ENCODE measurements at places on chromosomes 11 and 22.

GRCh38 chr22:49255154-49255553, 572.5 kb downstream of the BRD1 start:
- no peak for DNase-seq

DNA sequence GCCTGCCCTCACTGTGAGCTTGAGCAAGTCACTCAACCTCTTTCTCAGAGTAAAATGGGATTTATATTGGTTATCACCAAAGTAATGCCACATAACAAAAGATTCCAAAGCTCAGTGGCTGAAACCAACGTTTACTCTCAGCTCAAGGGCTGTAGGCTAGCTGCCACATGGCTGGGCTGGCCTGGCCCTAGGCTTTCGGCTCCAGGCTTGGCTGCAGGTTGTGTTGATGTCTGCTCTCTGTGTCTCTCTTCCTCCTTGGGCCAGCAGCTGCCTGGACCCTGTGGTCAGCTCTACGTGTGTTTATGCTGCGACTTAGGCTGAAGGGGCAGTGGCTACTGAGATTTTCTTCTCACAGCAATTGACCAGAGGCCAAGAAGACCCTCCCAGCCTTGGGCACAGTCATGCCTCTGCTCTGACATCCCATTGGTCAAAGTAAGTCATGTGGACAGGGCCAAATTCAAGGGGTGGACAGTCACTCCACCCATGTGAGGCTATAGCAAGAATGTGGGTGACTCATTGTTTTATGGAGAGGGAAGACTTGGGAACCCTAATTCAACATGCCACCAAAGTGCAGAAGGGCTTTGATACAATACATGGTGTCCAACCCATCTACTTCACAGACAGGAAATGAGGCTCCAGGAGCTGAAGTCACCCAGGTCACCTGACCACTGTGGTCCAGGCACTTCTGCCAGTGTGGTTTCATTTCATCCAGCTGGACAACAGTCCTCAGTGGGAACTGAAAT, 90.6 kb downstream of the TSPAN18 start:
- DNase-seq, result no peak

DNA sequence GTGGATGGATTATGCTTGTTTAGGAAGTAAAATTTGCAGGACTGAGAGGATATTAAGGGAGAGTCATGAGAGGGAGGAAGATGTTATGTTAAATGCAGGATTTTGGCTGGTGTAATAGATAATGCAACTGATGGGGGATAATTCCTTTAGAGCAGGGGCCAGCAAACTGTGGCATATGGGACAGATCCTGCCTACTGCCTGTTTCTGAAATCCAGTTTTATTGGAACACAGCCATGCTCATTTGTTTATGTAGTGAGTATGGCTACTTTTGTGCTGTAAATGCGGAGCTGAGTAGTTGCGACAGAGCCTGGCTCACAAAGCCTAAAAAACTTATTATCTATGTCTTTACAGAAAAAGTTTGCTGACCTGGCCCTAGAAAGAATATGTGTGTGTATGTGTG, 66.6 kb upstream of the MPPED2 start:
- DNase-seq, result no peak

GRCh38 chr11:30653606-30654005, 67.5 kb upstream of the MPPED2 start:
- peak; percentile 1 for DNase-seq

DNA sequence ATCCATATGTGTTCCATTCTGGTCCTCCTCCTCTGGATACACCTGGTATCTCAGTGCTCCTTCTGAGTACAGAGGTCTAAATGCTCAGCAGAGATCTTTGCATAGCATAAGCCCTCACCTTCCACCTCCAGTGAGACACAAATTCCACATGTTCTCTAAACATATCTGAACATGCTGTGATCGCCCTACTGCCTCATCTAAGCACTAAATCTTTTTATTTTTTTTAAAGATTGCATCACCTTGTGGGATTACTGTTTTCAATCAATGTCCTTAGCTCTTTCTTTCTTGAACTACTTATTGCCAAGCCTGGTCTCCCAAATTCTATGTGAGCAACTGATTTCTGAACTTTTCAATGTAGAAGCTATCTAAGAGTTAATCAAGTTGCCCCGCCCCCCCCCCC, 113.4 kb downstream of the TRPC6 start:
- no peak for DNase-seq

- DNase-seq, result no peak
Observed at GRCh38 chr11:61008971-61009370, 37.5 kb downstream of the CD6 start.

GRCh38 chr11:27357250-27357649, 5.8 kb downstream of the CCDC34 start:
- DNase-seq, result no peak

DNA sequence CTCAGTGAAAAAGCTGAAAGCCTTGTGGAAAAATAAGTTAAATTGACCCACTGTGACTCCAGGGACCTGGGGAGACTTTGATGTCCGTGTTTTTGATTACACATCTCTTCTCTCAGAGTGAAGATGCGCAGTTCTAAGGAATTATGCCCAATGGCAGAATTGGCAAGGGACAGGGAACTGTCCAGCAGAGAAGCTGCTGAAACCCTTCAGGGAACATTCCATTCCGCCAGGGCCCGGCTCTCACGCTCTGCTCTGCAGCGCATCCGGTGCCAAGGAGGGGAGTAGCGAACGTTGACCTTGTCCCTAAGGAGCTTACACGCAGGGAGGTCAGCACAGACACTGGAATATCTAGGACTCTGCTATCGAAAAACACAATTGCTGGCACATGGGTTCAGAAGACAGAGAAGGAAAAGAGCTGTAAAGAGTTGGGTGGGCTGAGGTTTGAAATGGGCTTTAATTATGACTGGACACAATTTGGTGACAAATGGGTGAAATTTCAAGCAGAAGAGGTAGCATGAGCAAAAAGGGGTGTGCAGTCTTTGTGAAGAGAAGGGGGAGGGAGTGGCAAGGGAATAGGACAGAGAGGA, 64.5 kb upstream of the B3GAT1 start:
- peak; percentile 43 for DNase-seq

DNA sequence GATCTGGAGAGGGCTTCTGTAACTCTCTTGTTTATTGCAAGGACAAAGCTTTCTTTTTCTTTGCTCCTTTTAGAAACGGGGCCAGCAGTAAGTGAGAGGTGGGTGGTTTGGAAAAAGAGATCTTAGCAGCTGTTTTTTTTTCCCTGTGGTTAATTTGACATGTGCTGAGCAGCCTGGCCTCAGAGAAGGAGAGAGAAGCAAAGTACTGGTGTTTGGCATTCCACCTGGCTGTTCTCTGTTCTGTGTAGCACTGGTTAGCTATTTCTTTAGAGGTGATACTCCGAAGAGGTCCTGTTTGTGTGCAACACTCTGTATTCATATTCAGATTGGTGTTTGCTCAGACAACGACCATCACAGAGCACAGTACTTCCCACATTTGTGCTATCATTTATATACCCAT, 80.8 kb upstream of the SORL1-AS1 start:
- DNase-seq, result no peak

- DNase-seq, result peak; percentile 9
Observed at GRCh38 chr11:30016588-30017363, at the start of gene KCNA4. TSS of gene KCNA4 (minus strand) at chr11:30017030. CDS start at chr11:30012678, 4,352 bp downstream.

DNA sequence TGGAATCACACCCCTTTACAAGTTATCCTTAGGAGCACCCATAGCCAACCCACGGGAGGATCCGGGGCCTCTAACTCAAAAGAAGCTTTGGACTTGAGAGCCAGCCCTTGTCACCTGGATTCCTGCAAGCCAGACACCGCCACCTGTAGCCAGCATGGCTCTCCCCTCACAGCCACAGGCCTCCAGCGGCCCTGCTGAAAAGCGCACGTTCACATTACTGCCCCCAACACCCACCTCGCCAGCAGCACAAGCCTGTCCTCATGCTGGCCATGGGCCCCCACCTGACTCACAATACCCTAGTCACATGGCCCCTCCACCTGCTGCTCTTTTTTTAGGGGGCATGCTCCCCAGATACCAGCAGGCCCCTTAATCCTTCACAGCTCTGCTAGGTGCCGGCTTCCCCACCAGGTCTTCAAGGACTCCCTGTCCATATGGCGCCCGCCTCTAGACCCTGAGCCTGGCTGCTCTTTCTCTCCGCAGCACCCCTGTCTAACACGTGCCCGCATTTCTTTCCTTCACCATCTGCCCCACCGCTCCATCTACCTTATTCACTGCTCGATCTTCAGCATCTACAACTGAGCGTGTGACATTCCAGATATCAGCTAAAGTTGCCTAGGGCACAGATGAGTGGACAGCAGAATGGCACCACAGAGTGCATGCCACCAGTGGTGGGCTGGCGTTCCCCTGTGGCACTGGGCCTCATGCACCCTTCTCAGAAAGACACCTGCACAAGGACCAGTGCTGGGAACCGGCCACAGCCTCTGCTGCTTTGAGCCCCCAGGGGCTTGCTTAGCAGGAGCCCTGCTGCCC, 6.6 kb downstream of the CARS1 start:
- DNase-seq, result no peak

- DNase-seq, result peak; percentile 52
Observed at GRCh38 chr11:85590848-85591483, 36.2 kb downstream of the DLG2 start.

DNA sequence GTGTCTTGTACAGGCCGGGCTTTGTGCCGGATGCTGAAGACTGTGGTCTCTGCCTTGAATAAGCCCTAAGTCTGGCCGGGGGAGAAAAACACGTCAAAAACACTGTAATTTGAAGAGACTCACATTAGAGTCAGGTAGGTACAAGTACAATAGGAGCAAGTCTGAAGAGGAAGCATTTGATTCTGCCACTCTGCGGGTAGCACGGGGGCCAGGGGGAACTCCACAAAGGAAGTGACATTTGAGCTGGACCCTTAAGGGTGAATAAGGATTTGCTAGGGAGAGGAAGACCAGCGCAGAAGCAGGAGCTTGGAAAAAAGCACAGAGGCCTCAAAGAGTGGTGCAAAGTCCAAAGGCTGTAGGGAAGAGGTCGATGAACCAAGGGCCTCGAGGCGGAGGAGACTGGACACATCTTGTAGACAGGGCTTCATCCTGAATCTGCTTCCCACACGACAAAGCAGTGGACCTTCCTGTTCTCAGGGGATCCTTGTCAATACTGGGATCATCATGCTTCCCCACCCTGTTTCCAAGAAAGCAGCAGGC, 38.7 kb downstream of the BUD13 start:
- DNase-seq, result no peak

DNA sequence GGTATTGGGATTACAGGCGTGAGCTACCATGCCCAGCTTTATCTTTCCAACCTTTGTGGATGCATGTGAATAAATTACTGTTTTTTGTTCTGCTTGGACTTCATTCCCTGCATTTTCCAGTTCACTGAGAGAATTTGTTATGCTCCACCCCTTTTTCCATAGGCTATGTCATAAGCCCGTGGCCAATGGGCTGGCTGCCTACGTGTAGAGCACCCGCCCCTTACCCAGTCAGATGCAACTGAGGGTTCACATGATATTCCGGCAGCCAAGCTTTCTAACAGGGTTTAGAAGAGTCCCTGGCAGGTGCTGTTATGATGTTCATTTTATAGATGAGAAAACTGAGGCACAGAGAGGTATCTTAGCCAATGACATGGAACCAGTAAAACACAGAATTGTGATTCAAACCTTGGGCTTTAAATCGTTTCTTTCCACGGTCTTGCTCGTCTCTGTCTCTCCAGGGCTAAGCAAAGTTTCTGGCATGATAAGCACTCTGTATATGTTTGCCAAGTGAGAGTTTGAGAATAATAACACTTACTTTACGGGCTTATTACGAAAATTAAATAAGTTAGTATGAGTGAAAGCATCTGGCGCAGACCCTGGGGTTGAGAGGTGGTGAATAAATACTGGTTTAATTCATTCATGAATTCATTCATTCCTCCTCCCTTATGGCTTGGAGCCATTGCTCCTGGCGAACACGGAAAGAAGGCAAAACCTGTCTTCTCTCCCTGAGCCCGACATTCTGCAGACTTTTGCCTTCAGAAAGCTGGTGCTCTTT, 42.4 kb upstream of the RASD2 start:
- no peak for DNase-seq

GRCh38 chr11:43554148-43554473, 126.4 kb upstream of the HSD17B12 start:
- no peak for DNase-seq

- DNase-seq, result peak; percentile 58
Observed at GRCh38 chr22:44024288-44024921, at the start of gene PARVB. TSS of gene PARVB (plus strand) at chr22:44024302. CDS start at chr22:44024340, 38 bp downstream.

- no peak for DNase-seq
Observed at GRCh38 chr11:13054278-13054677, 45.2 kb downstream of the RASSF10 start.

DNA sequence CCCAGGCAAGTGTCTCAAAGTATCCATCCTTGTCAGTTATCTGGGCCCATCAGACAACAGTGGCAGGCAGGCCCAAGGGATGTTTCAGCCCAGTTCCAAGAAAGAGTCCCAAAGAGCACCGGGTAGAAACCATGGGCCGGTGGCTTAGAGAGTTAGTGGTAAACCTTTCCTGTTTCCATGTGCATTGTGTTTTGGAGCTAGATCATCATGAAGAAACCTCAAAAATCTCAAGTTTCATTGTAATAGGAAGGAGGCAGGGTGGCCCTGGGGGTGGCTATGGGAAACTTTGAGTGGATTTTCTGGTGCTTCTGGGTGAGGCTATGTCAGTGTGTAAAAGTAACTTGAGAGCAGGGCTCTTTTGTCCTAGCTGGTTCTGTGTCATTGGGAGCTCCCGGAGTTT, 68.1 kb downstream of the UBASH3B start:
- DNase-seq, result peak; percentile 28

DNA sequence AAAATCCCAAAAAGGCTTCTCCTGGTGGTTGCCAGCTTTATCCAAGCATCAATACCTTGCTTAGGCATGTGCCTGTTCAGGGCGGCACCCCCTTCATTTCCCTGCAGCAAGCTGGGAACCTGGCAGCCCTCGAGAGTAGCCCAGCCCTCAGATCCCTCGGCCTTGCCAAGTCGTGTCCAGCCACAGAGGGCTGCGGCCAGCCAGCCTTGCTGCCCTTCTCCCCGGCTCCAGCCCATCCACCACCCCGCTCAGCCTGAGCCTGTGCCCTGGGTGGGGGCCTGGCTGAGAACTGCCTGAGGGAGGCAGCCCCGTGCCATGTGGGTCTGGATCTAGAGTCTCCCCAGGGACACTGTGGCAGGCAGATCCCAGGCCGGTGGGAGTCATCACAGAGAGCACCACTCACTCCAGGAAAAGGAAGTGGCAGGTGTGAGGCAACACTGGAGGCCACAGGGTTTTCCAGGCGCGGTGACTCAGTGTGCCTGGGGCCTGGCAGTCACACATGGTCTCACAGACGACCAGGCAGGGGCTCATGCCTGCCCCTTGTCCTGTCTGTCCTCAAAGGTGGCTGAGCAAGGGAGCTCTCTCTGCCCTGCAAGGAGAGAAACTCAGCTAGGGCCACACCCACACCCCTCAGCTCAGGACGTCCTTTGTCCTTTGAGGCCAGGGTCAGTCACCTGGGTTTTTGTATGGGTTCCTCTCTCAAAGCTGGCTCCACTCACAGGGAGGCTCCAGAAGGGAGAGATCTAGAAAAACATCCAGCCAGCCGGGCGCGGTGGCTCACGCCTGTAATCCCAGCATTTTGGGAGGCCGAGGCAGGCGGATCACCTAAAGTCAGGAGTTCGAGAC, 12.2 kb upstream of the CDC42BPG start:
- DNase-seq, result no peak

All from hematopoietic multipotent progenitor cell treated with erythropoietin and hydrocortisone succinate and interleukin-3 and kit ligand, for 6 days (in vitro differentiated cells).